Neuronal stem cell (in vitro differentiated cells): ENCODE measurements at places on chromosomes 16 and 17.

GRCh38 chr17:59311051-59311468 is 20.4 kb upstream of the YPEL2 start:
- peak; percentile 57 for DNase-seq

- no peak for DNase-seq
Observed at GRCh38 chr16:55126456-55126855, 195.8 kb downstream of the IRX5 start.

DNA sequence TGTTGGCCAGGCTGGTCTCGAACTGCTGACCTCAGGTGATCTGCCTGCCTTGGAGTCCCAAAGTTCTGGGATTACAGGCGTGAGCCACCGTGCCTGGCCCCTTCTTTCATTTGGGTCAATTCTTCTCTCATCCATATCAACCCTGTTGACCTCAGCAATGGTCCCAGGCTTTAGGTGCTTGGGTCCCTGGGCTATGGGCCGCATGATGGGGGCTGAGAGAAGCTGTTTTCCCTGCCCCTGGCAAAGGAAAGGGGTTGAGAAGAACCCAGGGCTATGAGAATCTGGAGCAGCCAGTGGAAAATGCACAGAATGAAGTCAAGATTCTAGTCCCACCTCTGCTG is 90.2 kb upstream of the TOB1 start:
- no peak for DNase-seq

- DNase-seq = no peak
Observed at GRCh38 chr16:84174396-84174795, 12.5 kb downstream of the TAF1C start.

DNA sequence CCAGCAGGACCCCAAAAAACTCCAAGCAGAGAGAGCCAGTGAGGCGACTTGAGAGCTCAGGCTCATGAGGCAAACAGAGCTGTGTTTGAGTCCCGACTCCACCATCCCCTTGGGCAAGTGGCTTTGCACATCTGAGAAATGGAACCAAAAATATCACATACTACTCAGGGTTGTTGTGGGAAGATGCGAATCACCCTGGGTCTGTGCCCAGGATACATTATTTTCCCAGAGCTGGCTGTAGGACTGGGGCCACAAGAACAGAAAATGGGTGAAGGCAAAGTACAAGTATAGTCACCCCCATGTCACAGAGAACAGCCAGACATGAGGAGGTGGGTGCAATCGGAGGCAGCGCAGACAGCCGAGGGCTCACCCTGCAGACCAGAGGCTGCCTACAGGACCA is 127.3 kb downstream of the GAS7 start:
- DNase-seq = no peak

GRCh38 chr17:40490289-40490853 is 11.1 kb downstream of the TNS4 start:
- no peak for DNase-seq

DNA sequence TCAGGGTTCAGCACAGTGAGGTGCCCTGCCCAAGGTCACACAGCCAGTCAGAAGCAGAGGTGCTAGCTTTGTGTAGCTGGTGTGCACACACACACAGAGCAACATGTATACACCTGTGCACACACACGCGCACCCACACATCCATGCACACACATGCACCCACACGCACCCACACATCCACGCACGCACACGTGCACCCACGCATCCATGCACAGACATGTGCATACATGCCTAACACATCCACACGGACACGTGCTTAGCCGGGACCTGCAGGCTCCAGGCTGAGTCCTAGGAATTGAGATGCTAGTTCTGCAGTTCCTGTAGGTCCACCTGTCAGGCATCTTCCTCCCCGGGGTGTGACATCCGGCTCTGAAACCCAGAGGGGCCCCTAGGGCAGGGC is 13.0 kb upstream of the DPEP1 start:
- DNase-seq = no peak
